Left lung (tissue), 14 donors: ENCODE measurements at places on chromosomes 5 and 9. TPM values are rescaled to one million over a fixed set of nuclear protein-coding genes. Genes with fewer than 3 reads are reported as not detected.

DNA sequence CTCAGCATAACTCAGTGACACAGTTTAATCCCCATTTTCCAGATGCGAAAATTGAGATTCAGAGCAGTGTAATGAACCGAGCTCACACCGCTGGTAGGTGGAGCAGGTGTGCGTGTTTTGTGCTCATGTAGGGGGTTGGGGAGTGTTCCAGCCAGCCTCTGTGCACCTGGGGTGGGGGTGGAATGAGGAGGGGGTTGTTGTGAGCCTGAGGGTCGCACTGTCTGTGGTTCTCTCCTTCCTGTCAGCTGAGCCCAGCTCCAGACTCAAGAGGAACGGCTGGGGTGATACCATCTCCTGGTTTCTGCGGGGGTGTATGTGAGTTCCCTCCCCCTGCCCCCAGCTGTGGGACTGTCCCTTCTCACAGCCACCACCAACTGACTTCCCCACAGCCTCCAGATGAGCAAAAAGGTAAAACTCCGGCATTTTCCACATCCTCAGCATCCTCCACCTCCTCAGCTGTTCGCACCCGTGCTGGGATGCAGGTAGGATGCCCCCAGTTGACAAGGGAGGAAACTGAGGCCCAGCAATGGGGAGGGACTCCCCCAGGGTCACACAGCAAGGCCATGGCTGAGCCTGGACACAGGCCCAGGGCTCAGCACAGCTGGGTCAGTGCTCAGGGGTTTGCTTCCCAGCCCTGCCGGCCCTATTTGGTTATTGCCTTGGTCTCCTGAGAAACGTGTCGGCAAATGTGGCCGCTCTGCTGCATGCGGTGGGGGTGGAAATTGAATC is 2.1 kb downstream of the SH2D3C start:
- no peak for DNase-seq

DNA sequence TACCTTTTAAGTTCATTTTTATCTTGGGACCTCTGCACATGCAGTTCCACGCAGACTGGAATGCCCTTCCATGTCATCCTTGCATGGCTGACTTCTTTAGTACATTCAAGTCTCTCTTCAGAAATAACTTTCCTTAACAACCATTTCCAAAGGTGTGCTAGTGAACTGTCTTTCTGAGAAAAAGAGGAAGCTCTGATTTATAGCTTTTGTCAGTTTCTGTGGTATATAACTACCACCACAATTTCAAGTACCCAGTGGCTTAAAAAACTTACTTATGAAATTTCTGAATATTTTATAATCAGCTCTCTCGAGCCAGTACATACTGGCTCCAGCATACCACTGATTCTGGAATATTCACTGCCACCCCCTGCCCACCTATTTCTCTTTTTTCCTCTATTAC is 1613.8 kb downstream of the MAT2B start:
- DNase-seq: no peak

DNA sequence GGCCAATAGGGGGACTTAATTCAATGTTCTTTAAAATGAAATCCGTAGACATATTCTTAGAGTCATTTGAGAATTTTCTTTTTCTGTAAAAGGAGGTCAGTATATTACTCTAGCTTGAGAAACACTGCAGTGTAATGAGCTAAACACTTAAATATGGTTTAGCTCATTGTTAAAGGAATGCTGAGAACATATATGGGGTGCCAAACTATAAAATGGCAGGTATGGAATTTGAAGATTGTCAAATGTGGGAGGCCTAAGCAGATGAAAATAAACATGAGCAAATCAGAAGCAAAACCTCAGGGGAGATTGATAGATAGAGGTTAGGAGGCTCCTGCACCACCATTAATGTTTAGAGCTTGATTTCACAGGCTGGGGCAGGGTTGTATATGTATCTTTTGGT is 57.9 kb downstream of the STX17 start:
- no peak for DNase-seq

- no peak for DNase-seq
Measured at GRCh38 chr9:92140754-92141143, 25.5 kb upstream of the SPTLC1 start.

DNA sequence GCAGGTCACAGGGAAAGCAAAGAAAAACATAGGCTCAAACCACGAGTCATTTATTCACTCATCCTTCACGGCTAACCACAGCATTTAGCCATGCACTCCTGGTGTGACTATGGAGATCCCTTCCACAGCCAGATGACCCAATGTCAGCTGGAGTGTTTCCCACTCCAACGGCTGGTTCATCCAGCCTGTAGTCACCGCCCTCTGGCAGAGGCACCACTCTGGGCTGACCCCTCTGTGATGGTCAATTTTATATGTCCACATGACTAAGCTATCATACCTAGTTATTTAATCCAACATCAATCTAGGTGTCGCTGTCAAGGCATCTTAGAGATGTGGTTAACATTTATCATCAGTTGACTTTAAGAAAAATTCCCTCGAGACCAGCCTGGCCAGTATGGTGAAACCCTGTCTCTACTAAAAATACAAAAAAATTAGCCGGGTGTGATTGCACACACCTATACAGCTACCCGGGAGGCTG is 9.5 kb upstream of the PHF19 start:
- no peak for DNase-seq

DNA sequence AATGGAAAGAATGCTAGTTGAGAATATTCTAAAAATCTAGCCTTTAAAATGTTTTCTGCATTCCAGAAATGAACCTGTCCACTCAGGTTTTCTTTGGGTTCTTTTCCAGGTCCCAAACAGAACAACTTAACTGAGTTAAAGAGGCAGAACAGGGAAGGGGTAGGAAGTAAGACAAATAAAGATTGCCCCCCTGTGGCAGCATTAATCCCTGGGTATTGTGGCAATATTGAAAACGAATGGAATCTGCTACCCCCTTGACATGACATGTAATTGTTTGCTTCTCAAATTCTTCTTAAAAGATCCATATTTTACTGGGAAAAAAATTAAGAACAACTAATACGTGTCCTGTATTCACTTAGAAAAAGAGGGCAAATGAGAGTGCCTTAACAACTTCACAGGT is 9.3 kb upstream of the RBM22 start:
- DNase-seq: no peak

GRCh38 chr9:121598167-121598964 is 53.1 kb upstream of the DAB2IP start:
- peak; percentile 68 for DNase-seq

- DNase-seq: no peak
Measured at GRCh38 chr5:32270946-32271345, 41.8 kb downstream of the MTMR12 start.

DNA sequence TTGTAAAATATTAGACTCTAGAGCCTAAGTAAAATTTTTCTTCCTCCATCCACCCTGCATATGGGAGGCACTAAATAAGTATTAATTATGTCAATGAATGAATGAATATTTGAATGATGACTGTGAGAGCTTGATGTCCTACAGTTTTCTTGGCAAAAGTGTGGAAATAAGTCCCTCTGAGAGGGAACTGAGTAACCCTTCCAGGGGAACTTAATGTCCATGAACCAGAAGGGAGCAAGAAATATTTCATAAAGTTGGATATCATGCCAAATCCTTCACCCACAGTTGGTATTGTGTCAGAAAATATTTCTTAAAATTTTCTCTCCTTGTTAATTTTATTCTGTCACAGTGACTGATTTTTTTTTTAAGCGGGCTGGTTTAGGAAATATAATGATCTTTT is 36.6 kb downstream of the NNT start:
- no peak for DNase-seq

- DNase-seq: no peak
Measured at GRCh38 chr5:172216345-172216744, 22.4 kb downstream of the EFCAB9 start.

GRCh38 chr5:139299486-139299885 is 5.9 kb downstream of the MATR3 start:
- no peak for DNase-seq

DNA sequence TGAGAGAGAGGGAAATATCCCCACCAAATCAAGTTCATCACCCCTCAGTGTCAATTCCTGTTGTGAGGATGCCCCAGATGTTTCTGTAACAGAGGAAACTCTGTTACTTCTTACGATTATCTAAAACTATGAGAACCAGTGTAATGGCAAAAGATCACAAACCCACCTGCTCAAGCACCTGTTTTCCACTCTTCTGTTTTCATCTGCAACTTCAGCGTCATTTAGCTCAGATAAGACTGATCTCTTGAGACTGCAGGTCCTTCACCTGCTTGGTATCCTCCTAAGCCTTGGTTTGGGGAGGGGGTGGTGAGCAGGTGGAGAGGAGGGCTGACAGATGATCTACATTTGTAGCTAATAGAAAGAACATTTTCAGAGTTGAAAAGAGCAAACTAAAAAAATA is 229.3 kb downstream of the SLF1 start:
- no peak for DNase-seq

DNA sequence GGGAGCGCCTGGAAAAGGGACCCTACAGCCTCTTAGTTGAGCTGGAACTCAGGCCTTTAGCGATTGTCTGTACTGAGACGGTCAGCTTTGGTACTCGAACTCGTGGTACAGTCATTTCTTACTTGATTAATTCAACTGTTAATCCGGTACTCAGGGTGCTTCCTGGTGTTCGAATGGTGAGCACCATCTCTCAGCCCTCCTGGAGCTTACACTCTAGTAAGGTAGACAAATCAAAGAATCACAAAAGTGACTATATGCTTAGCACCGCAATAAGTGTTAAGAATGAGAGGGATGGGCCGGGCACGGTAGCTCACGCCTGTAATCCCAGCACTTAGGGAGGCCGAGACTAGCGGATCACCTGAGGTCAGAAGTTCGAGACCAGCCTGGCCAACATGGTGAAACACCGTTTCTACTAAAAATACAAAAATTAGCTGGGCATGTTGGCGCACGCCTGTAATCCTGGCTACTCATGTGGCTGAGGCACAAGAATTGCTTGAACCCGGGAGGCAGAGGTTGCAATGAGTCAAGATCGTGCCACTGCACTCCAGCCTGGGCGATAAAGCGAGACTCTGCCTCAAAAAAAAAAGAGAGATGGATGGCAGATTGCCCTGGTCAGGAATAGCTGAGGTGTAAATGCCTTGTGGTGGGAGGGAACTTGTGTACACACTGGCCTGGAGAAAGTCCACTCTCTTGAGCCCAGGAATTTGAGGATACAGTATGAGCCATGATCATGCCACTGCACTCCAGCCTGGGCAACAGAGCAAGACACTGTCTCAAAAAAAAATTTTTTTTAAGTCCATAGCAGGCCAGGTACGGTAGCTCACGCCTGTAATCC is 981 bp downstream of the TCOF1 start:
- DNase-seq: no peak

- no peak for DNase-seq
Measured at GRCh38 chr5:170591054-170591453, 87.2 kb downstream of the KCNIP1 start.

DNA sequence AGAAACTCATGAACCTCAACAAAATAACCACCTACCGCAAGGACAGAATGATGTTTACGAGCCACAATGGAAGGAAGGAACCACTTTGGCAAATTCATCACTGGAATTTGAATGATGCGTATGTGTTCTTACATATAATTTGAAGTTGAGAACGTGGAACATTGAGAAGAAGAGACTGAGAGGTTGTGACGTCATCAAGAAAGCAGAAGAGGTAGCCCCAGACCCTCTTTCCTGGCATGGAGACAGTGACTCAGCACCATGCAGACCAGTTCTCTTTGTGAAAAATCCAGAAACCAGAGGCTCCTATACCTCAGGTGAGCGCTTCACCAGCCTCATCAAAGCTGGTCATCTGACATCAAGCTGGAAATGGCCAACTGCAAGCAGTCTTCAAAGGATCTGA is 124.5 kb downstream of the PDZD2 start:
- no peak for DNase-seq

DNA sequence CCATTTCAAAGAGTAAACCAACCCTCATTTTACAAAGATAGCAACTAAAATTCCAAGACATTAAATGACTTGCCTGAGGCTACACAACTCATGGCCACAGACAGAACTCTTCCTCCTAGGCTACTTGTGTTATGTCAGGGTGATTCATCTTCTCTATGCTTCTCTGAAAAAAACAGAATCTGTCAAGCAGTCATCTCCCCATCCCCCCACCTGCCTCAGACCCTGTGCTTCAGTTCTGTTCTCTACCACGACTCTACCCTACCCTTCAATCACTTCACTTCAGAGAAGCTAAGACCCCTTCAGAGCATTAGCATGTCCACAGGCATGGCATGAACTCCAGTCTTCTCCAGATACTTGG is 277.7 kb upstream of the PTGER4 start:
- no peak for DNase-seq

DNA sequence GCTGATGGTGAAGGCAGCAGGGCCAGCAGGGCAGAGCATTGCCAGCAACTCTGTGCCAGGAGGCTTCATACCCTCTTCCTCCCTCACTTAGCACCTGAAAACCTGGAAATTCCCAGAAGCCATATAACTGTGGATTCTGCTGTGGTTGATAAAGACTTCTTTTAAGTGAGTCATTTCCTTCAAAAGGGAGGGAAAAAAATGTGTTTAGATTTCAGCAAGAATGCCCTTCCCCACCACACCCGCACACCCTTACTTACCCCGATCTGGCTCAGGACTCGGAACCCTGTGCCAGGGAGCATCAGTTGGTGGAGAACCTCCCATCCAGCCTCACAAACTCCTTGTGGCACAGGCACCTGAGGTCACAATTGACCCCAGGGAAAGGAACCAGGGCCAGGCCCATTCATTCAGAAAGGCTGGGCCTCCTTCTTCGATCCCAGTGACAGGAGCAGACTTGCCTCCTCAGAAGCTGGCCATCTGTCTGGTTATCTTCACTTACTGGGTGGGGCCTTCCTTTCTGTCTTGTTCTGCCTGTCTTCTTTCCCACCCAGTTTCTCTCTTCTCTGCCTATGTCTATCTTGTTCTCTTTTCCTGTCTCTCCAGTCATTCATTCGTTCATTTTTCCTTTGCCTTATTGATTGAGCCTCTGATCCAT is 62.6 kb downstream of the PLAC8L1 start:
- DNase-seq: no peak

GRCh38 chr5:14193496-14193895 is 50.4 kb downstream of the TRIO start:
- no peak for DNase-seq

DNA sequence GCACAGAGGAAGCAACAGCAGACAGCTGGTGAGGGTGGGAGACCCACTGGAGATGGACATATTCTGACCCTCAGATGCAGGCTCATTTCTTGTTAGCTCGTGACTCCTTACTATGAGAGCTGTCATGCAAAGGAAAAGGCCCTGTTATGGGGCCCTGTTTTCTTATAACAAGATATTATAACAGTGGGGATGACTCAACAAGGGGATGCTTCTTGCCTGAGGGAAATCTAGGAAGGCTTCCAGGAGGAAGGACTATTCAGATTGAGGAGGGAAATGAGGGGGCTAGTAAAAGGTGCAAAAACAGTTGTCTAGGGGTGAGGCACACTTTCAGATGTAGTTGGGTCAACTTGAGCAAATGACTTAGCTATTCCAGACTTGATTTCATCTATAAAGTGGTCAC is 83.0 kb downstream of the DAB2IP start:
- no peak for DNase-seq

- DNase-seq: no peak
Measured at GRCh38 chr9:135736272-135736978, 34.4 kb downstream of the KCNT1 start.

GRCh38 chr9:116978155-116978554 is 291.1 kb downstream of the TRIM32 start:
- no peak for DNase-seq

GRCh38 chr9:111076519-111076918 is 38.2 kb upstream of the LPAR1 start:
- no peak for DNase-seq

GALNT12 gene
- 21.3 TPM for total RNA-seq

WASHC1 gene
- total RNA-seq: 10.9 TPM

ATP10B gene
- 0.09 TPM for total RNA-seq

GPR21 gene
- 0.37 TPM for total RNA-seq

PCDHB3 gene
- 3.9 TPM for total RNA-seq

TPPP gene
- 14.4 TPM for total RNA-seq

SLCO6A1 gene
- not detected for total RNA-seq

P4HA2 gene
- total RNA-seq: 58.5 TPM

FOXD4L5 gene
- 0.24 TPM for total RNA-seq
